ENCODE measurements at places on chromosomes 16 and 17.

GRCh38 chr17:56592487-56593085 lies 913 bp upstream of the NOG start:
- DNase-seq: no peak

DNA sequence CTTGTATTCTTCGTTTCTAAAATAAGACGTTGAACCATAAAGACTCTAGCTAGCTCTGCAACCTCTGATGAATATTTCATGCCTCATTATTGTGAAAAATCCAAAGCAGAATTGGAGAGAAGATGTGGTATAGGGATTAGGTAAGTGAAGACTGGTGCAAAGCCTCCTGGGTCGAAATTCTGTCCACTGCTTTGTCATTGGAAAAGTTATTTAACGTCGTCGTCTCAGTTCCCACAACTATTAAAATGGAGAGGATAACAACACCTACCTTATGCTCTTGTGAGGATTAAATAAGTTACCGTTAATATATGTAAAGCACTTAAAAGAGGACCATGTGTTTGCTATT lies 1.4 kb upstream of the PRPSAP2 start:
- no peak for DNase-seq

- no peak for DNase-seq
Measured at GRCh38 chr17:18258356-18259038, at the start of gene FLII. TSS of gene FLII (minus strand) at chr17:18258738. CDS start at chr17:18258690, 48 bp downstream.

DNA sequence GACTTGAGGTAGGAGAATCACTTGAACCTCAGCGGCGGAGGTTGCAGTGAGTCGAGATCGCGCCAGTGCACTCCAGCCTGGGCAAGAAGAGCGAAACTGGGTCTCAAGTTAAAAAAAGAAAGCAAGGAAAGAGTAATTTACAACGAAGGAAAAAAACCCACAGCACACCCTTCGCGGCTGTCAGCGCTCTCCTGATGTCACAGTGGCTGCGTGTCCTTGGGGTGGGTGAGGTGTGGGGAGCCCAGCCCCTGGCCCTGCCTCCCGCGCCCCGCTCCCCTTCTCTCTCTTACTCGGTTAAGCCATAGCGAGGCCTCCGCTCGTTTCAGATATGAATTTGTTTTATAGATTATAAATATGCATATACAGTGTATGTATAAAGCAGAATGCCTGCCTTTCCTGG lies 740 bp upstream of the JPT2 start:
- no peak for DNase-seq

DNA sequence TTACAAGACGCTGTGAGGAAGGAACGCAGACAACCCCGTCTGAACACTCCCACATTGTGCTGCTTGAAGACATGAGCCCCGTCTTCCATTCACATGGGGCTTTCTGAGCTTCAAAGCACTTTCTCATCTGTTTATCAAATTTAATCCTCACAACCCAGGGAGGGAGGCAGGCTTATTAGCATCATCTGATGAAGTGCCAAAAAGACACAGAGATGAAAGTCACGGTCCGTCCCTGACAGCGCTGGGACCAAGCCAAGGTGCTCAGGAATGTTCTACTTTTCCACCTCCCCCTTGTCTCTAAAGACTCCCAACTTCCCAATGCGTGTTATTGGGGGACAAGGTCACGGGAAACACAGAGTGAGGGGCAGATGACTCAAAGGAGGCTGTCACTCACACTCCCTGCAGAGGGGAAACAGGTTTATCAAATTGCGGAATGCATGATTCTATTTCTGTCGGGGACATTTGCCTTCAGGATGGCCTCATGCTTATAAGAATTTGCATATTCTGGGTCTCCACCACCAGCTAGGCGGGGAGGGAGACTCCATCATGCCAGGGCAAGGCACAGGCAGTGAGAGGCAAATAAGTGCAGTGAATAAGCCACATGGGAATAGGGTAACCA lies 10.7 kb downstream of the XYLT1 start:
- DNase-seq: no peak

GRCh38 chr16:35182043-35182677 lies 1722.7 kb downstream of the TP53TG3F start:
- DNase-seq: no peak

DNA sequence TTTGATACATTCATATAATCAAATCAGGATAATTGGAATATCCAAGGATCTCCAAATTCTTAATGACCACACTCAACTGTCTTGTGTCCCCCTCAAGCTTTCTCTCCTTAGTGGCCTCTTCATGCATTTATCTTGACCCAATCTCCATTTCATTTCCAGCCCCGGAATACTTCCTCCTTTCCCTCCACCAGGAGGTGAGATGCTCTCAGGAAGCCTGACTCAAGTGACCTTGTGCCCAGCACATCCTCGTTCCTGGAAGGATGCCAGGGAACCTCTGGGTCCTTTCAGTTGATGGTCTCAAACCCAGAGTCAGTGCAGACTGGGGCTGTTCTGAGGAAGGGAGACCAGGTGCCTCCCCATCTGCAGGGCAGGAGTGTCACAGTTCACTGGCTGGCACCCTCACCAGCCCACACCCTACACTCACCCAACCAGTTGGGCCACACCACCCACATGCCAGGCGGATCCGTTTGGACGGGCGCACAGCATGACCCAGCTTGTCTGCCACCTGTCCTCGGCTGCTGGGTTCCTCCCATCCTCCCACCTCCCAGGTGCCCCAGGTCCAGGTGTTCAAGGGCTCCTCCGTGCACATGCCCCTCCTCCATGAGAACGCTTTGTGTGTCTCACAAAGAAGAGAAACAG lies 14.0 kb upstream of the EMP2 start:
- DNase-seq: no peak

GRCh38 chr17:64200080-64201032 lies 62.7 kb downstream of the TEX2 start:
- DNase-seq: no peak

GRCh38 chr17:28482551-28483199 lies 9.2 kb downstream of the SLC13A2 start:
- DNase-seq: no peak

DNA sequence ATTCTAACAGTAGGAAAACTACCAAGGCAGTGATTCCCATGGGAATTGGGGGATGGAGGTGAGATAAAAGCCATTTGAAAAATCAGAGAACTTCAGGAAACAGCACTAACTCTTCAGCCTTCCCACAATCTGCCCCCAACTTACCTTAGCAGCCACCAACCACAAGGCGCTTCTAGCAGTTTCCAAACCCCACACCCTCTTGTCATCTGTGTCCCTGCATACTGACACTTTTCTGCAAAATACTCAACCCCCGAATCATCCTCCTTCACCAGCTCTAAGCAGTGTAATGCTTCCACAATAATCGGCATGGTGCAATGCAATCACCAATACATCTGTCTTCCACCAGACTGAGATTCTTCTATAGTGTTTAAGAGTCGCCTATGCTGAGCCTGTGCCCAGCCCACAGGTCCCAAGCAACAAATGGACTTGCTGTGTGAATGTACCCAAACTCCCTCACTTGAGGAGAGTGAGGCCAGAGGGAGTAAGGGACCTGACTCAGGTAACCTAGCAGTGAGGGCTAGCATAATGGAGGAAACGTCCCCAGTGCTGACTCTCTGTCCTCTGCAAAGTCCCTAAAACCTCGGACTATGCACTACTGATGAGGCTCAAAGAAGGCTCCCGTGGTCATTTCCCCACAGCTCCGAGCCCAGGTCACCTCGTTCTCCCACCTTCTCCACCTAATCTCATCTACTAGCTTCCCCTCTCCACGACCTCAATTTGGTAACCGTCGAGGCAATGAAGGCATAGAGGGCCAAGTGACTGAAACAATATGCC lies 943 bp downstream of the DYNC1LI2 start:
- no peak for DNase-seq

- DNase-seq: no peak
Measured at GRCh38 chr17:82962163-82962720, 117.2 kb upstream of the METRNL start.

DNA sequence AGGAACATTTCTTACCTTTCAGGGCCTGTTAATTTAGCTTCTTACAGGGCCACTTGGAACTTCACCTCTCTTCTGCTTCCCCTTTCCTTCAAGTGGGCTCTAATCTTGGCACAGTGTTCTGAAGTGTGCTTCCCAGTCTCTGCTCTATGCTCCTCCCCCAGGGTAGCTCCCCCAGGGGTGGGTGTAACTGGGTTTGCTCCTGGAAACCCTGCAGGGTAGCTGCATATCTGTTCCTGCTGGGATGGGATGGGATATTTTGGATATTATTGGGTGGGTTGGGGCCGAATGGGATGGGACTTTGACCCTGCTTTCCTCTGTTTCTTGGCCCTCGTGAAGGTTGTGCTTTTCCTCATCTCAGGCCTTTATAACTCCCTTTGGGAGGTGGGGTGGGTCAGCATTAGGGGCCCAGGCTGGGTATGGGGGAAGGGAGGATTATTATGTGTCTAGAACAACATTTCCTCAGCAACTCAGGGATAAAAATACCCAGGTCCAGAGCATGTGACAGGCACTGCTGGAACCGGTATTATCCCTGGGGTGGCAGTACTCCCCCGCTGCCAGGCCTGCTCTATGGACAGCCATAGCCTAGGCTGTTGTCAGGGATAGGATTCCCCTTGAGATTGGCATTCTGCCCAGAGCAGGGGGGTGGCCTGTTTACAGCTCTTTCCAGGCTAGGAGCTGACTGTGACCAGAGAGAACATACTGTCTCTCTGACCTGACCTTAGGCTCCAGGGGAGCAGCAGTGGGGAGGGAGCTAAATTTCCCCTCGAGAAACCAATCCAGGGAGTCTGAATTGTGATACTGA lies 5.0 kb downstream of the NFE2L1 start:
- no peak for DNase-seq

- DNase-seq: no peak
Measured at GRCh38 chr17:43169561-43170139, 1.4 kb upstream of the NBR1 start.

DNA sequence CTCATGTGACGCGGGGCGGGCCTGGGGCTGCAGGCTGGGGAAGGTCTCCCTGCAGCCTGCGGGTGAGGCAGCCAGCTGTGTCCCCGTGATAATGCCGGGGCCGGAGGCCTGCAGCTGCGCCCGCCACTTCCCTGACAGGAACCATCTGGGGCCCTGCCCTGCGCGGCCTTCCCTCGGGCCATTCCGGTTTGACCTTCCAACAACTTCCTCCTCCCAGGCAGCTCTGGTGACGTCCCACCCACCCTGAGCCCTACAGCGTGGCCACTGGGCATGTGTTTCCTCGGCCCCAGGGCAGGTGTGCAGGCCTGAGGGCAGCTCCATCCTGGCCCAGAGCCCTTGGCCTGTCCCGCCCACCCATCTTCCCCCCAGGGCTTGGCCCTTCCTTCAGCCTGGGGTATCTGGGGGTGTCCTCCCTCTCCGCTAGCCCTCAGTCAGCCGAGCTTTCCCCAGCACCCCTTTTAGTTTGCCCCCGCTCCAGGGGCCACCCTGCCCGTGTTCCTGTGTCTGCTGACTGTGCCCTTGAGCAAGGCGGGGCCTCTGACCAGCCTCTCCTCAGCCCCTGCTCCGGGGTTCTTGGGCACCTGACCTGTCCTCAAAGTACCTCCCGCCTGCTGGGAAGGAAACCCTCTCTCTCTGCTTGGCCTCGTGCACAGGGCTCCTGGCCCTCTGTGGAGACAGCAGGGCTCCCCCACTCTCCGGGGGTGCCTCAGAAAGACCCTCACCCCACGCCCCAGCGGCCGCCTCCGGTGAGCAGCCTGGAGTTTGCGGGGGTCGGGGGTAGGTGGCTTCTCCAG lies at the start of gene CBFA2T3:
Gene CBFA2T3, minus strand, starts transcription at position 190 of the 794 bp plus-strand sequence. CDS start 400 bp downstream, outside the sequence.
- DNase-seq: no peak

DNA sequence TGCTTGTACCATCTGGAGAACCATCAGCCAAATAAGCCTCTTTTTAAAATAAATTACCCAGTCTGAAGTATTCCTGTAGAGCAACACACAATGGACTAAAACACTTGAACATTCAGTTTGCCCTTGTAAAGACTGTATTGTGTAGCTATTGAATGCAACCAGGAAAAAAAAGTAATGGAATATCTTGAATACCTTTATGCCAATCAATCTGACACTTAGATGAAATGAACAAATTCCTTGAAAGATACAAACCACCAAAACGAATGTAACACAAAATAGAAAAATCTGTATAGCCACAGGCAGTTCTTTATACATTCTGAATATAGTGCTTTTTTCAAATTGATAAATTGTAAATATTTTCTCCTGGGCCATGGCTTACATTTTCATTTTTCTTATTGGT lies 63.3 kb upstream of the KCNJ16 start:
- DNase-seq: no peak

DNA sequence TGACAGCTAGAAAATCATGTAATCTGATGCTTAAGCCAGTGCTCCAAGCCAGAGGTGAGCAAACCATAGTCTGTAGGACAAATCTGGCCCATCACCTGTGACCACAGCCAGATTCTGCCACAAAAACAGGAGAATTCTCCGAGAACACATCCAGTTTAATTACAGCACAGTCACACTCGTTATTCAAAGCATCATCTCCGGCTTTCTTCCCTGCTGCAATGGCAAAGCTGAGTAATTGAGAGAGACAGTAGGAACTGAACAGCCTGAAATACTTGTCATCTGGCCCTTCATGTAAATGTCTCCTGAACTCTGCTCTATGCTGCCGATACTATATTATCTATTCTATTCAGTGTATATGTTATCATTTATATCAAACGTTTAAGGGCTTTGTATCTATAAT lies 121.4 kb upstream of the FOXF1 start:
- no peak for DNase-seq

DNA sequence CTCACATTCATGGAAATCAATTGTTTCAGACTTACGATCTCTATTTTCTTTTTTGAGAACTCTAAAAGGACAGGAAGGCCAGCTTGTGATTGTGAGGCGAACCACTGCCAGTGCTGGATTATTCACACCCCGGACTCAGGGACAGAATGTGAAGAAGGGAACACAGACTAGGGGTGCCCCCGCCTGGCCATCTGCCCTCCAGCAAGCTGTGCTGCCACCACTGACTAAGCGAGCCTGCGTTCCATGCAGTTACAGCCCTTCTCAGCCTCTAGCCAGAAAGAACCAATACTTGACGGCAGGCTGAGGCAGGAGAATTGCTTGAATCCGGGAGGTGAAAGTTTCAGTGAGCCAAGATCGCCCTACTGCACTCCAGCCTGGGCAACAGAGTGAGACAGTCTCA lies 2.8 kb downstream of the HAGH start:
- DNase-seq: no peak

GRCh38 chr16:72876221-72876620 lies 171.7 kb downstream of the ZFHX3 start:
- no peak for DNase-seq

- DNase-seq: no peak
Measured at GRCh38 chr17:32206861-32207260, 58.8 kb upstream of the RHBDL3 start.

- DNase-seq: no peak
Measured at GRCh38 chr17:34249478-34249877, 5.6 kb upstream of the CCL2 start.

DNA sequence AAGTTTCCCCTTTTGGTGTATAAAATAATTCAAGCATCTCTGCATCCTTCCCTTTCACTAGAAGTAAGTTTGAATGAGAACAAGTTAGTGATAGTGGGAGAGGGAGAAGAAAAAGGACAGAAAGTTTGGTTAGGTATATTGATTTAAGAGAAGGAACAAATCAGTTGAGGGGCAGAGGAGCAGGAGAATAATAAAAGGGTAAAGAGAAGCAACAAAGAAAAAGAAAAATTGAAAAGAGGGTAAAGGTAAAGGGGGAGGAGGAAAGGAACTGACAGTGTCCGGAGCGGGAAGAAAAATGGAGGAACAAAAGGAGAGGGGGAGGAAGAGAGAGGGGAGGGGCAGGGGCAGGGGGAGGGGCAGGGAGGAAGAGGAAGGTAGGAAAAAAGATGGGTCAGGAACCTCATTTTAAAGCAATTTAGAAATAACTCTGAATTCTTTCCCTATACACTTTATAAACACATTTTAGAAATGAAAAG lies 6.3 kb upstream of the IGF2BP1 start:
- DNase-seq: no peak
